NCI-H187 (cell line): ENCODE measurements at places on chromosomes 4 and X.

DNA sequence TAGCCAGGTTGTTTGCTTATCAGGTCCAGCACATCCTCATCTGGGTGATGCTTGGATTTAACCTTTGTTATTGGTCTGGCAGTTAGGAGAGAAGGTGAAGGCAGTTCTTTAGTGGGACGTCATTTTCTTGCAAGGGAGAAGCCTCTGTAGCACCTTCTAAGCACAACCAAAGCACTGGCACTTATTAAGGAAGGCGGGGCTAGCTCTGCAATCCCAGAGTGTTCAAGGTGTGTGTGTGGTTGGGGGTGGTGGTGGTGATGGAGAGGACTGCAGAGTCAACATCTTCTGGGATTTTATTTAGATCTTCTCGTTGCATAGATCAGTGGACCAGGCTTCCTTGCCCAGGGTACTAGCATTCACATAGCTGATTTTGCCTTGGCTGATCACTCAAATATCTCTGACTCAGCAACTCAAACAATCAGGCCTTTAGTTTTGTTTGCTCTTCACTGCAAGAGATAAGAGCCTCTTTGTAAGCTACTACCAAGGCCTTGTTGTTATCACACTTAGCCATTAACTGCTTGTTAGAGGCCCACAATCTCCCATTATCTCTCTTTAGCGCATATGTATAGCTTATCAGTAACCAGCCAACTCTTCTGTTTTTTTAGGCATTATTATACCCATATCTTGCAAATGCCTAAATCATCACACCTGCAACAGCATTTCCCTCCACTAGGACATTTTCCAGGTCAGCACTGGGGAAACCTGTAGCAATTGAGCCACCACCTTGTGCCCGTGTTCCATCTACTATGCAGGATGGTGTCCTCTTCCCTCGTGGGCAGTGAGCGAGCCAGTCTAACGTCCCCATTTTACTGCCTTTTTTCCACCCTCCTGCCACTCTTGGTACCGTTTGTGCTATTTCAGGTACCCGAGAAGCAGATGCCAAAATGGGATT lies 36.5 kb upstream of the LINC00632 start:
- DNase-seq: no peak

DNA sequence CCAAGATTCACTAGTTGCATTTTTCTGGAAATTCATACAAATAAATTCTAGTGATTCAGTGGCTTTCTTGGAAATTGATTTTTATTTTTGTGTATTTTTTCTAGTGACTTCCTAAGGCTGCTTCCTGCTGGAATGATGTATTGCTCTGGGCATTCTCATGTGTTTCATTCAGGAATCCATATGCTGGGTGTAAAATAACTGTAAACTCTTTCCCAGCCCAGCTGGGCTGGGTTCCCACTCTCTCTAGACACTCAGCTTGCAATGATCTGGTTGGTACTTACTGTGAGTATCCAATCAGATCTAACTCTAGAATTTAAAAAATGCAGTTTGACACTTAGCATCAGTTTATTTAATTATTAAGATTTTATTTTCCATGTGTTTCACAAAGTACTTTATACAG lies 882.2 kb downstream of the STIM2 start:
- no peak for DNase-seq

DNA sequence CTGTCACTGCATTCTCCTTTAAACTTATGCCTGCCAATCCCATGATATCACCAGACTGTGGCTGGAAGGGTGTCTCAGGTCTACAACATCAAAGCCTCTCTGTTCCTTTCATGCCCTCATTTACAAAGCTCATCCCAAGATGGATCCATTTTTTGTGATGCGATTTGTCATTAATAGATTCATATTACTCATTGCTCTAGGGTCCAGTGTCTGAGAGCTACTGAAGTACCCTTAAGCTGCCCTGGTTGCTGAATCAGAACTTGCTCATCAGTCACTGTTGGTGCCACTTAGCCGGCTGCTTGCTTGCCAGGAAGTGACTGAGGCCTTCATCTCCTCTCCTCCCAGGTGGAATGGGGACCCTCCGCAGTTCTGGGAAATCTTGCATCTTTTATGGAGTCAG lies 395.5 kb upstream of the BOD1L1 start:
- no peak for DNase-seq

DNA sequence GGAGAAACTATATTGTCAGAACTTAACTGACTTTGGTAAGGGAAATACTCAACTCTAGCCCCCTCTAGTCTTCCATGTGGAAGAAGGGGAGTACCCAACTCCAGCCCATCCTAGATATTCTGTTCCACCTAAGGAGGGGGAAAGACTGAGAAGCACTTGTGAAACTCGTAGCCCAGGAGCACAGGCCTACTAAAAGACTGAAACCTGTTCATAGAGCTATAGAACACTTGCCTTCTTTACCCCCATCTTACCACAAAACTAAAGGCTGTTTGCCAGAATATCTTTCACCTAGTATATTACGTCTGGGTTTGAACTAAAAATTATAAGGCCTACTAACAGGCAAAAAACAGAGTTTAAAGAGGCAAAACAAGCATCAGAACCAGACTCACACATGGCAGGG lies 15.5 kb downstream of the CLDN22 start:
- DNase-seq: no peak

DNA sequence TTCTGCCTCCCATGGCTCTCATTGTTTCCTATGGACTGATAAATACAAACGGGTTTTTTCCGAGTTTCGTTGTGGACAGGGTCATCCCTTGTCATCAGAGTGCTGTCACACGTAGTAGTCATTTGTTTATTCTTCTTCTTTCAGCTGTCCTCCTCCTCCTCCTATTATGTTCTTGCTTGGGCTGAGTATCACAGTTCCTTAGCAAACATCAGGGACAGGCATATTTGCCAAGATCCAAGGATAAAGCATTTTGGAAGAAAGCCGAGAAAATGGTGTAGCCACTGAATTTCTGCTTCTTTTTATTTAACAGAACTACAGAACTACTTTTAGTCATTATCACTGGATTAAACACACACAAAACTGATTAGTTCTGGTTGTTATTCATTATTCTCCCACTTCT lies 167.9 kb downstream of the MAML3 start:
- DNase-seq: no peak

DNA sequence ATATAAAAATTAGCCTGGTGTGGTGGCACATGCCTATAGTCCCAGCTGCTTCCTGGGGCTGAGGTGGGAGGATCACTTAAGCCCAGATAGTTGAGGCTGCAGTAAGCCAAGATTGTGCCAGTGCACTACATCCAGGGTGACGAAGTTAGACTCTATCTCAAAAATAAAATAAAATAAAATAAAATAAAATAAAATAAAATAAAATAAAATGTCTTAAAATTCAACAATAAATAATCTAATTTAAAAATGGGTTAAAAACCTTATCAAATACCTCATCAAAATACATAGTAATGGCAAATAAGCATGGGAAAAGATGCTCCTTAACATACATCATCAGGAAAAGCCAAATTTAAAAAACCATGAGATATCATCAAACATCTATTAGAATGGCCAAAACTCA lies 760.2 kb upstream of the AGA start:
- DNase-seq: no peak

- DNase-seq: no peak
Observed at GRCh38 chr4:153728151-153728550, 31.7 kb downstream of the RNF175 start.

DNA sequence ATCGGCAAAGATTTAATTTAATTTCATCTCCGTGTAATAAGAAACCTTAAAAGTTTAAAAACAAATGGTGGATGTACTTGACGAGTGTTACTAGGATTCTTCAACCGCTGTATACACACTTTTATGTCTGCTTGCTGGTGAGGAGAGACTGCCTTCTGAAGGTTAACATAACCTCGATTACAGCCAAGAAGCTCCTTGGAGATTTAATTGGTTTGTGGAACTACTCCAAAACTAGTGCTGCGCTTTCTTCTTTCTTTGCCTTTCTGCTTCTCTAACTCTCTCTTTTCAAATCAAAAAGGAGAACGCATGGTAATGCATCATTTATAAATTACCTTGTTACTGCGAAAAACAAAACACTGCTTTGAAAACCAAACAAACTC lies 109.0 kb downstream of the ANTXR2 start:
- DNase-seq: no peak

DNA sequence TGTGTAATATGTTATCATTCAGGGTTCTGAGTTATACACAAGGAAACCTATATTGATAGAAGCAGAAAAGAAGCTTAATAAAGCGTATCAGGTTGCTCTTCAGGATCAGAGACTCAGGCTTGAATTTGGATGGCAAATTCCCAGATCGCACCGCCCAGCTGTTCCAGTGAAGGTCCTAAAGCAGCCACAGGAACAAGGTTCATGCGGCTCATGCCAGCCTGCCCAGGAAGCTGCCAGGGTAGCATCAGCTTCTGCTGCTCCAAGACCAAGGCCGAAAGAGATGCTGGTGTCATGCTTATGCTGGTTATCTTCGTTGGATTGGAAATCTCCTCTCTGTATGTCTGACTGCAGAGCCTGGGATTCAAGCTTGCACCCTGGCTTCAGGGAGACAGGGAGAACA lies 127.7 kb downstream of the MANBA start:
- no peak for DNase-seq

- DNase-seq: no peak
Observed at GRCh38 chrX:68490644-68491043, 8.2 kb upstream of the YIPF6 start.

DNA sequence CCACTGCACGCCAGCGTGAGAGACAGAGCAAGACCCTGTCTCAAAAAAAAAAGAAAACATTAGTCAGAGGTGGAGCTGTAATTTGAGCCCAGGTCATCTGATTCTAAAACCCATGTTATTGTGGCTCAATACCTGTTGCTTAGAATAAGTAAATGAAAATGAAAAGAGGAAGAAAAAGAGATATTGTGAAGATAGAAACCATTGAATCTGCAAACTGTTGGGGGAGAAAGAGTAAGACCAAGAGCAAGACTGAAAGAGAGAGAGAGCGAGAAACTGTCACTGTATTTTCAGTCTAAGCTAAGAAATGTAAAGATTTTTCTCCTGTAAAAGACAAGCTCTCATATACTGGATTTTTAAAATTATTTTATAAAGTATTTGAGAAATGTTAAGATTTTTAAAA lies 9.7 kb upstream of the IGSF1 start:
- no peak for DNase-seq

DNA sequence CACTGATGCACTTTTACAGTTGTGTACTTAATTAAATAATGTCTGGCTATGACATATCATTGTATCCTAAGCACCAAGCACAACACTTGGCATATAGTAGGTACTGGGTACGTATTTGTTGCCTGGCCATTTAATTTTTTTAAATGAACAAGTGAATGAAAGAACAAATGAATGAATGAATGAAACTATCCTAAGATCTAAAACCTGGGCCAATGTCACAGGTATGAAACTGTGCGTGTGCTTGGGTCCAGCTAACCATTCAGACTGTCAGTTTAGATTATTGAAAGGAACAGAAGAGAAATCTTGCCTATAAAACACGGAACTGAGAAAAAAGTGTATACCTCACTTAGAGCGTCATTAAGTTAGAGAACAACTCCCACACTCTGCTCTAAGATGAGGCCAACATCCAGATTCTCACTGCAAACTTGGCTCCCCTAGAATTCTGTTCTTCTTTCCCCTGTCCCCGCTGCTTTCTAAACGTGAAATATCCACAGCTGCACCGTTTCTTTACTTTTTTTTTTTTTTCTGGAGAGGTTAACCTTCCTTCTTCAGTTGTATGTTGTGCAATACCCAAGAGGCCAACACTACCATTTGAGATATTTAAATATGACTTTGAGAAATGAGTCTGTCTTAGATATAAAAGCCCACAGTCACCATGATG lies 17.3 kb upstream of the SEL1L3 start:
- DNase-seq: no peak

DNA sequence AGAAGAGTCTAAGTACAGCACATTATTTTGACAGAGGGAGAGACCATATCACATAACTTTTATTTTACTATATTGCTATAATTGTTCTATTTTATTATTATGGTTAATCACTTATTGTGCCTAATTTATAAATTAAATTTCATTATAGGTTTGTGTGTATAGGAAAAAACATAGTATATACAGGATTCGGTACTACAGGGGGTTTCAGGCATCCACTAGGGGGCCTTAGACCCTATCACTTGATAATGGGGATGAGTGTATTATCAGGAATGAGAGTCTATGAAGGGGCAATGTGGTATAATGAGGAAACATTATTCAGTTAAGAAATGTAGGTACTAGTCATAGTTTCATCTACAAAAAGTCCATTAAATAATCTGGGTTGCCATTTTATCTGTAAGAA lies 833.1 kb downstream of the C4orf33 start:
- no peak for DNase-seq

DNA sequence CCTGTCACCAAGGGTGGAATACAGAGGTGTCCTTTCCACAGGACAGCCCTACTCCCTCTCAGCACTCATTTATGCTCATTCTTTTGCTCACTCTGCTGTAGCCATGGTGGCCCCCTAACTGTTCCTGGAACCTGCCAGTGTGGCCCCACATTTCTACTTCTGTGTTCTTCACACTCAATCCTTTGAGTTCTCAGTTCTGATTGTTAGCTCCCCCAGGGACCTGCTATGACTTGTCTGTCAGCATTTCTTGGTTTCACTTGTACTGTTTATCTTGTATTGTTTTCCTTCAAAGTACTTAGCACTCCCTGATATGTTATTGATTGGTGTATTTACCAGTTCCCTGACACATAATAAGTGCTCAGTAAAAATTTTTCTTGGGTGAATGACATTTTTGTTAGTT lies 14.9 kb downstream of the VBP1 start:
- no peak for DNase-seq

DNA sequence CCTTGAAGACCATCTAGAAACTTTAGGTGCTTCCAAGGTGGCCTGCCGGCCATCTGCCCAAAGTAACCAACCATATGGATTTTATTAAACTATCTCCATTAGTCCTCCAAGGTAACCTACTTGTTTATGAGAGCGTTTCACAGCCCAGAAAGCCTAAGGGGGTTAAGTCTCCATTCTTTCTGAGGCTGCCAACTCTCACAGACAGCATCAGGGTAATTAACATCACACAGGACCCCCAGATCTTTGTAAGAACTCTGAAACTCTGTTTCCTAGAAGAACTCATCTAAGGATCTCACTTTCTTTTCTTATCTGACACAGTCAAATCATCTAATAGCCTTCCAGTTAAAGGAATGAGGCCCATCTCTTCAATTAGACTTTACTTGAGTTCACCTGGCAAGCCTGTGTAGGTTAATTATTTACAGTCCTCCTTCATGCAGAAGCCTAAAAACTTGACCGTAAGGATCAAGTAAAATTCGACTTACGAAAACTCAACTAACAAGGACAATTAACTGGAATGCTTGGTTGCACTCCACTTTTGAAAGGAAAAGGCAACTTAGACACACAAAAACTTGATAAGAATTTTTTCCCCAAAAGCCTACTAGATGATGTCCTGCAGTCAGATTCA lies 252.5 kb downstream of the GRIA3 start:
- no peak for DNase-seq

GRCh38 chrX:78105944-78106650 lies 2.0 kb downstream of the PGK1 start:
- DNase-seq: no peak

GRCh38 chrX:19514791-19515614 lies at the start of gene MAP3K15:
Gene MAP3K15, minus strand, starts transcription at chrX:19515508. Its CDS starts 247 bp downstream, at chrX:19515261.
- no peak for DNase-seq

DNA sequence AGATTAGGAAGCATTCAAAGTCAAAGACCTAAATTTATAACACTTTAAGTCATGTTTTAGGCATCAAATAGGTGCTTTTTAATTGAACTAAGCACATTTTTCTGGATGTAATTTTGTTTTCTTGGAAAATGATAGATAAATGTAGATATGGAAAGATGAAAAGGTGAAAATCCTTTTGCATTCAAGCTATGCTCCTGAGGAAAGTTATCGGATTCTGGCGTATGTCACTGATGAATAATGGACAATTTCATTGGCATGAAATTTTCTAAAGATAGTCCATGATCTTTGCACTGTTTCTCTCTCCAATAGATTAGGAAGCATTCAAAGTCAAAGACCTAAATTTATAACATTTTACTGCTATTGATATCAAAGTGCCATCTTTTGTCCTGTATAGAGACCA lies 444.2 kb upstream of the PABPC4L start:
- DNase-seq: no peak
